Substantia nigra (tissue), 51 donors: ENCODE measurements at places on chromosomes 5 and 9.

DNA sequence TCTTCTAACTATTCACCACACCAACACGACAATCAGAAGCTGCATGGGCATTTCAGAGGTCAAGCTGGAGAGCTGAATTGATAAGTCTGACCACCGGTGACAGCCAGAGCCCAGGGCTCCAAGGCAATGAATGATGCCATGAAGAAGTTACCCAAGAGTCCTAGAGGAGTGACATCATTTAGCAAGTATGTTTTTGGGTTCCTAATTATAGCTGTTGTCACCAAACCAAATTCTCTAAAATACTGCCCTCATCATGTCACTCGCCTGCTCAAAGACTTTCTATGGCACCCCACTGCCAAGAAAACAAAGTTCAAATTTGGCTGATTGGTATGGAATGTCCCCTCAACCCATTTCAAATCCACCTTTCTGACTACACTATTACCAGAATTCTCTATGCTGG lies 235.1 kb downstream of the SPOCK1 start:
- no peak for DNase-seq

- no peak for DNase-seq
Measured at GRCh38 chr5:124599028-124599973, 147.1 kb downstream of the ZNF608 start.

GRCh38 chr5:168960497-168960896 lies 340.4 kb downstream of the SLIT3 start:
- no peak for DNase-seq

- DNase-seq = no peak
Measured at GRCh38 chr5:54834121-54834842, 151.1 kb downstream of the ESM1 start.
